ENCODE measurements at places on chromosomes 6 and 20.
A peak's percentile ranks its signal among the peaks of the same experiment; 100 is the strongest.

DNA sequence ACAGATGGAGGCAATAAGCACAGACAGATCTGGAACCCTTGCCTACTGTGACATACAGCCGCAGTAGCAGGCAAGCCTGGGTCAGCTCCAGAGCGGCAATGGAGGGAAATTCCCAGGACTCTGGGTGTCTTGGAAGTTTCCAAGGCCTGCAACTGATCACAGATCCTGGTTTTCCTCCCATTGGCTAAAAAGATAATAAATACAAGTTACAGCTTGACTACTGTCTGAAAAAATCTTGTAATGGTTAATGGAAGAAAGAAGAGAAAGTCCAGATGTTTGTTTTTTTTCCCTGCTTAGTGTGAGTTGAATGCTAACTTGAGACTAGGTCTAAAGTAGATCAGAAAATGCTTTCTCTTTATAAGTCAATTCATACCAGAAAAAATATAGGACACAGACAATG lies 307.6 kb downstream of the ALDH8A1 start:
- no peak for DNase-seq

DNA sequence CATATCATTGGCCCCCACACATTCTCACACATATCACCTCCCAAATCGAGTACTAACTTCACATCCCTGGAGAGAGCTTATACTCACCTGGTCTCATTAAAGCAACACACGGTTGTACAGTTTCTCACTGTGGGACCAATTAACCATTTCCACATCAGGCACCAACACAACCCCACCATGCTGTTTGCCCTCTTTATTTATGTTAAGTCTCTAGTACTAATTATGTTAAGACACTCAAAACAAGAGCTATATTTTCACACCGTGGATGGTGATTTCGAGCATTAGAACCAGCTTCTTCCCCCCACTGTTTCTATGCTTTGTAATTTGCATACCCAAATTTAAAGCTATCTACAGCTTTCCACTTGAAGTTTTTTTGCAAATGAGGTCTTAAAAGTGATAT lies 6.3 kb downstream of the SCML4 start:
- no peak for DNase-seq

DNA sequence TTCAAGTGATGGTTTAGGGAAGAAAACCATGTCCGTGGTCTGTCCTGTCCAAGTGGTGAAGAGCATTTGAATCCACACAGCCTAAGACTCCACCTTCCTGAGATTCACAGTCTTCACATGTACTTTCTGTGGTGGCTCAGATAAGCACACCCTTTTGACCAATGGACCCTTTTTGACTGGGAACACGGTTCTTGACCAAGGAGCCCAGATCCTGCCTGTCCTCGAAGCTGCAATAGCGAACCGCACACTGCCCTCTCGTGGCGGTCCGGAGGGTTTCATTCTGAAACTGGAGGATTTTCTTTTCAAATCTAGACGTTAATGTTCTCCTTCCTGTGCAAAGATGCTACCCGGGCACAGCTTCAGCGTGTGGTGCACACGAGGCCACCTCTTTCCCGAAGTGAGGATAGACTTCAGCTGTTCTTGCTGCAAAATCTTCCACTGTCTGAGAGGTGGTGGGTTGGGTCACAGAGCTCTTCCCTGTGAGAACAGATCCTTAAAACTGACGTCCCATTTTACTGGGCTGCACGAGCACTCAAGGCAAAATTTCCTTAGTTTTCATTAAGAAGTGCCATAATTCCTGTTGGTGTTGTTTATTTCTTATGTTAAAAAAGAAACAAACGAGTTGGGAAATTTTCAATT lies 90.5 kb downstream of the SYNJ2 start:
- no peak for DNase-seq

- peak; percentile 44 for DNase-seq
These were observed 26.5 kb downstream of the MAP1LC3A start for GRCh38 chr20:34585019-34585418.

- no peak for DNase-seq
These were observed 867 bp upstream of the AKAP7 start for GRCh38 chr6:131134220-131134979.

- no peak for DNase-seq
These were observed 54.7 kb downstream of the ELOVL5 start for GRCh38 chr6:53294095-53294494.

DNA sequence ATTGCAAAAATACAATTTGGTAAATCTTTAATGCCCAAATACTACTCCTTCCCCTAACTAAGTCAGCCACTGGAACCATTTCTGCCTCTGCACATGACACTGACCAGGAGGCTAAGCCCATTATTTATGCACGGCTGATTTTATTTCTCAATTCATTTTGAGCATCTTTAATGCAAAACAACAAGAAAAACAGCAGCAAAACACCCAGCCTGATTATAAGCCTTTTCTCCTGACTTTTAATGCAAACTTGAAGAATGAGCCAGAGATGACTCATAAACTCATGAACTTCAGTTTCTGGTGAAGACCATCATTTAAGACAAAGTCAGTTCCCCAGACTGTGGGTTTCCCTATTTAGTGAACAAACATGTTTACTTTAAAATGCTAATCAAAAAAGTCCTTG lies 51.6 kb downstream of the CYP24A1 start:
- DNase-seq: no peak

DNA sequence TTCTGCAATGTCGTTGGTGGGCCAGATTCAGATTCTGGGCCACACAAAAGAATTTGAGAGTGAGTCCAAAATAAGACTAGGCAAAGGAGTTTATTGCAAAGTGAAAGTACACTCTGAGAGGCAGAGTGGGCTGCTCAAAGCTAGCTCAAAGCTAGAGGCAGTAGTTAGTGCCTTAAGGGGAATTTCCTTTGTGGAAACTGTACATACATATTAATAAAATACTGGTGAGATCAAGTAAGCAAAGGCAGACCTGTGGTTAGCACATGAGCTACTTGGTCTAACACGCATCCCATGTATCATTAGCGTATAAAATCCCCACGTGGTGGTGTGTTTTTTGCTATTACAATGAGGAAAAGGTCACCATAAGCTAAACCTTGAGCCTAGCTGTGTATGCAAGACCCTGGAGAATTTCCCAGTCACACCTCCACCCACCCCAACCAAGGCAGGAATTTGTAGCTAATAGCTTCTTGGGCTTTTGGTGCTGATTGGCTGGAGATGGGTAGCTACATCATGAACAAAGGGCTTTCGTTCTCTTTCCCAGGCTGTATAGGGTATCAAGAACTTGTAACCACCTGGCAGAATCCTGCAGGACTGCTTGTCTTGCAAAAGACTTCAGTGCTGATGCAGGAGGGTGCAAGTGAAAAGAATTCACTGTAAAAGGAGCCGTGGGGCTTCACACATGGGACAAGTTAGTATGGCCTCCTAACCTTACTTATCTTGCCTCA lies 14.7 kb upstream of the TRIM26 start:
- DNase-seq: no peak

DNA sequence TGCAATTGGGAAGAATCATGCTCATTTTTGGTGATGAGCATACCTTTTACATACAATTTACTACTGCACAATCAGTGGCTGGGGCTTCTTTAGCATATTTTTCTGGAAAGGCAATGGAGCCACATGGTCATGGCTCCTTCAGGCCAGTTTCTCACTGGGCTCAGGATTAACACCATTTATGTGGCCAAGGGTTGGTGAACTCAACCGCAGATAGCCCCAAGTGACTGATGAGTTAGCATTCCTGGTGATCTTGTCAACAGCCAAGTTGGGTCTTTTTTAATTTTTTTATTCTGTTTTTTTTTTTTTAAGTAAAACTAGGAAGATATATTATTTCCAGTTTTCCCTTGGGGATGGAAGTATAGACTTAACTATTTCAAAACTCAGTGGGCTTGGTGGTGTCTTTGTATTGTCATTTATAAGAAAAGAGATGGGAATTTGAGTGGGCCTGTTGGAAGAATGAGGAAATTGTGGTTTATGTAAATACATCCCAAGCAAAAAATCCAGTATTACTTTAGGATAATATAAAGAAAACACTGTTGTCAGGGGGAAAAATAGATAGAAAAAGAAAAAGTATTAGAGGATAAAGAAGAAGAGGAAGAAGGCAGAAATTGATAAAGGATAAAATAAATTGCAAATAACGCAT lies 397.4 kb downstream of the MAFB start:
- no peak for DNase-seq

- DNase-seq: no peak
These were observed 50.6 kb upstream of the MAP7 start for GRCh38 chr6:136600818-136601217.

- DNase-seq: no peak
These were observed 149.4 kb upstream of the MLIP start for GRCh38 chr6:53961679-53962370.

GRCh38 chr6:156963712-156964700 lies 186.8 kb downstream of the ARID1B start:
- DNase-seq: no peak

DNA sequence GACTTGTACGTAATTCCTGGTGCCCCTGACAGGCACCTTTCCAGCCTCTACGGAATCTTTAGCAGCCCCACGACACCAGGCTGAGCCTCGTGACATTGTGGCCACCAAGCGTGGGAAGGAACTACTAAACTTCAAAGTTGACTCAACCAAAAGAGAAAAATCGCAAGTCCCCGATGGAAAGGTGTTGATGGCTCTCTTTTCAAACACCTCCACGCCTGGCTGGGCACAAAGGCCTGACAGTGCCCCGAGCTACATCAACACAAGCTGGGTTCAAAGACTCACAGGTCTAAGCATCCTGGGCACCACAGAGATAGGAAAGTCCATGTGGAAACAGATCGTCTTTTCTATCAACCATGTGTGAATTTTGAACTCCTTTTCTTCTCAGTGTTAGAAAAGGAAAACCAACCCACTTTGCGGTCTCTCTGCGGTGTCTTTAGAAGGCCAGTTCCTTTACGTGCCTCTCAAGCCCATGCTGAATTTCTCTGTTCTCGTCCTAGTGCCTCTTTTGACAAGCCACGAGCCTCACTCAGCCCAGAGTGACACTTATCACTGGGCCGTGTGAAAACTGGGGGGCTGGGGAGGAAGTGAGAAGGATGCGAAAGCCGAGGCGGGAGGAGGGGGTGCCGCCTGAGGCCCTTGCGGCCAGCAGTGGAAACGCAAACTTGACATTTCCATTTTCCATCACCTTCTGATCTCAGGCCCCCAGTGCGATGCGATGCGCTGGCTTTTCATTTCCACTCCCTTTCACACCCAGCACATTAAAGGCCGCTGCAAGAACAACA lies 59.4 kb downstream of the GFOD1 start:
- no peak for DNase-seq

GRCh38 chr6:132505158-132505557 lies 7.8 kb downstream of the STX7 start:
- no peak for DNase-seq

- no peak for DNase-seq
These were observed 28.3 kb downstream of the MUC22 start for GRCh38 chr6:31038559-31038958.

DNA sequence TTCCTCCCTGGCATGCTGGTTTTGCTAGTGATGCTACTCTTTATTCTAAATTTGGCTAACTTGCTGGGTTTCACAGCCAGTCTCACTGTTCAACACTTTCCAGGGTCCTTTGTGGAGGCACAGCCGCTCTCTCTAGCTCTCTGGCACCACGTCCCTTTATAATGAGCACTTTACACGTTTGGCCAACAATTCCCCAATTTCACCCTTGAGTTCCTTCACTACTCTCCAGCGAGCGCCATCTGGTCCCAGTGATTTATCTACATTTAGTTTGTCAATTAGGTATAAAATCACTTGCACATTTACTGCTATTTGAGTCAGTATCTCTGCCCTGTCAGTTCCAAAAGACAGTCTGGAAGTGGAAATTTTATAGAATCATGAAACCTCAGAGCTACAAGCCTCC lies 241.9 kb upstream of the MOCS1 start:
- no peak for DNase-seq

DNA sequence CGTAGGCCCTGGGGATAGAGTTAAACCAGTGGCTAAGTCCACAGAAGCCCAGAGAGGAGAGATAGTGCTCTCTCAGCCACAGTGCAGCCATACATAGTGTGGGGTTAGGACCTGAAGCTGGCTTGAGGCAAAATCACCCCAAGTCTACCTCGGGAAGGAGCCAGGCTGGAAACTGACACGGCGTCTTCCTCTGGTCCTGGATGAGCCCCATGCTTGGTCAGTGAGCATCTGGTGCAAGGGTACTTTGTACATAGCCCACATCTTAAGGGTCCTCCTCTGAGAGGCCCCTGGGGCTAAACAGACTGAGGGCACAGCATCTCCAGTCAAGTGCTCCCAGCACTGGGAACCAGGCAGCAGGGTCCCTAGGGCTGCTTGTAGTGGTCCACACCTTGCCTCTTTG lies 45.6 kb downstream of the CDH26 start:
- DNase-seq: no peak

DNA sequence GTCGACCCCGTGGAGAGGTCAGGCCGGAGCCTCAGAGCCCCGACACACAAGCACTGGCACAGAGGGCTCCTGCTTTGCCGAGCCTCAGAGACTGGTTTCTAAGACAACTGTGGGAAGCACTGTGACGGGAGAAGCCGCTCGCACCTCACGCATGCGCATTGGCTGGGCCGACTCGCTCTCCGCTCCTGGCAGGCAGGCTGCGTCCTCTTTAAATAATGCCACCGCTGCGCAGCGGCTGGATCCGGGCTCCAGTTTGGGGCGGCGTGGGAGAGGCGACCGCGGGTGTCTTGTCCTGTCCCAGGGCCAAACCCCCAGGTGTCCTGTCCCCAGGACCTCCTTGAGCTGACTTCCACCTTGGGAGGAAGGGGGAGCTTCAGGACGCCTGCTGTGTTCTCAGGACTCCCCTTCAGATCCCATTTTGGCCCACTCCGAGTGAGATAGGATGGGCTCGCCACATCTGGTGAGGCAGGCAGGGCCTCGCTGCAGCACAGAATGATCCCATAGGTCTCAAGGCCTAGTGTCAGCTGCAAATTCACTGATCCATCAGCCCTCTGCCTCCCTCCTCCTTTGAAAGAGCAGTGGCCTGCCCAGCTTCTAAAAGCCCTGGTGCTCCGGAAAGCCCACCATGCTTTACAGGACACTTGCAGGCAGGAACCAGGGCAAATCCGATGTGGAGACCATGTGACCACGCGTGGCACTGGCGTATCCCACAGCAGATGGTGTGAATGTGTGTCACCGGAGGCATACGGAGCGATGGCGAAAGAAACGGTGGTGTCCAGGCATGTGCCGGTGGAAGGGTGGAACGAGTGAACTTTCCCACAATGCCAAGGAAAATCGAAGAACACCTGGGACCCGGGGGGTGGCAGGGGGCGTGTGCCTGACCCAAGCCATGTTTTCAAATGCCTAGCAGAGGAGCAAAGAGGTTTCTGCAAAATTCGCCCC lies 169.3 kb upstream of the ZNF337 start:
- DNase-seq: no peak

- no peak for DNase-seq
These were observed 10.8 kb upstream of the LY86 start for GRCh38 chr6:6577735-6578134.

GRCh38 chr20:25301357-25301920 lies 53.6 kb downstream of the PYGB start:
- no peak for DNase-seq

- no peak for DNase-seq
These were observed 70.4 kb upstream of the KCNQ5 start for GRCh38 chr6:72551470-72551869.

GRCh38 chr6:40500227-40500626 lies 86.9 kb downstream of the LRFN2 start:
- DNase-seq: no peak

All from vagina (tissue), 2 donors.